Erythroblast (primary cell): ENCODE measurements at places on chromosomes 7 and 10.

GRCh38 chr10:44463511-44464121, 78.7 kb upstream of the CXCL12 start:
- DNase-seq, result no peak

DNA sequence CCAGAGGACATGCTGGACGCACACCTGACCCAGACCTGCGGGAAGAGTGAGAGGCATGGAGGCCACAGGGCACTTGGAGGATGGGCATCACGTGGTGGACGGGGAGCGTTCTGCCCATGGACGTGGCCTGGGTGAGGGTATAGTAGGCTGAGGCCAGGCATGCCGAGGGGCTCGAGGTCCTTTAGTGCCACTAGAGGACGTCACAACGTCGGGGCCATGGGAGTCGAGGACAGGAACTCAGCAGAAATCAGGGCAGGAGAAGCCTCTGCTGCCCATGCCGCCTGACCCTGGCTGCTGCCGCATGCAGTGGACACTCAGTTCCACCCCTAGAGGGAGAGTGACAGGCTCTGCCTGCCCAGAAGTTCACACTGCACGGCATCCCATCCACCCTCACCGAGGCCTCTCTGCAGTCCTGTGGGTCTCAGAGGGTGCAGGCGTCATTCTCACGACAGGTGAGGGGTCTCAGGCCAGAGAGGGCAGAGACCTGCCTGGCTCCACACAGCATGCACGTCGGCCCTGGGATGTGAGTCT, 198.7 kb downstream of the ADARB2 start:
- DNase-seq, result no peak

DNA sequence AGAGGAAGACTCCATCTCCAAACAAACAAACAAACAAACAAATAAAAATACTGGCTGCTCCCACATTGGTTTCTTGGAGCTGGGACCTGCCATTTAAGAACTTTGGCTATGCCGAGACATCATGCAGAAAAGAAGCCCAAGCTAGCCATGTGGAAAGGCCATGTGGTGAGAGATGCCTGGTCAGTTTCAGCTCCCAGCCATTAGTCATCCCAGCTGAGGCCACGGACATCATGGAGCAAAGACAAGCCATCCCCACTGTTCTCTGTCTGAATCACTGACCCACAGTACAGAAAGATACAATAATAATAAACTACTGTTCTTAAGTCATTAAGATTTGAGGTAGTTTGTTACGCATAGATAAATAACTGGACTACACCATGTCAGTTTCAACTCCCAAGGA, 70.0 kb upstream of the PCBD1 start:
- no peak for DNase-seq

DNA sequence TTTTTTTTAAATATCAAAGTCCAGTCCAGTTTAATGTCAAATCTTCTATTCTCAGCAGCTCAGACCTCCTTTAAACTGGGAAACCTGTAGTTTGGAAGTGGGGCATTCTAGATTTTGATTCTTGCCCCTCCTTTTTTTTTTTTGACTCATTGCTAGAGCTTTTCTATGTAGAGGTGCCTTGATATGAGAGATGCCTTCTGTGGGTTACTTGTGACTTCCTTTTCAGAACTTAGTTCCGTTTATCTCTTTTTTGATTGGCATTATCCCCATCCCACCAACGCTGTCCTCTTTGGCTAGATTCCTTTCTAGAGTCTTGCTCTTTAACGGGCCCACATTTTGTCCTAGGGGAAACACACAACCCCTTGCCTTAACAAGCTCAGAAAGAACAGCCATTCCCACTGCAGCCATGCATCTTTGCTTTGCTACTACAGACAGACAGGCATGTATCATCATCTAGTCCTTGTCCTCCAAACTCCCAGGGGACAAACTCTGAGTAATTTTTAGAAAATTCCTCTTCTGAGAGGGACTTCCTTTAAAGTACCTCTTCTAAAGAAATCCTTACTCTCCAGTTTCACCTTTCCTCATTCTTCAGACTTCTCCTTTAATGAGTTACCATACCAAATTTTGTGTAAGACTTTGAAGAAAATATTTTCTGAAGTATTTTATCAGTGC, 153.6 kb downstream of the PHF14 start:
- DNase-seq, result no peak

DNA sequence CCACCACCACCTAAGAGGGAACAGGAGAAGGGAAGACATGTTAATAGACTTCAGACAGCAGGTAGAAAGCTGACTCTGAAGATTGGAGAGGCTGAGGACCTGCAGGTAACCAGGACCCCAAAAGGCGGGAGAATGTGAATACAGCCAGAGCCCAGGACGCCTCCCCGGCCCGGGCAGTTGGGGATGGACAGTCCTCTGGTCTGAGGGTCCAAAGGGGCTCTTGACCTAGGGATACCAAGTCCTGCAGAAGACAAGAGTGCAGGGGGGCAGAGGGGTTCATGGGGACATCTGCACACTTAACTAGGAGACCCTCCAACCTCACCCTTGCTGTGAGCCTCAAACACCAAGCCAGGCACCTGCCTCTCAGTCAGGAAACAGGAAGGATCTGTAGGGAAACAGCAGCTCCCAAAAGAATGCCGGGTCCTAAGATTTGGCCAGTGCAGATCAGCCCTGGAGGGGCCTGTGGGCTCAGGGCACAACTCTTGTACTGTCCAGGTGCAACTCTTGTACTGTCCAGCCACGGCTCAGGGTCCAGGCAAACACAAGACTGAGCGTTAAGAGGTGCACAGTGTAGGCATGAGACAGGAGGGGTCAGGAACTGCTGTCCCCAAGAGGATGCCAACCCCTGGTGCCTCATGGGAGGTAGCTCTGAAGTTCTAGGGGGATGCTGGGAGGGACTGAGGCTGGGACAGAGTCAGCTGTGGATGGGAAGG, 2.3 kb upstream of the STK32C start:
- DNase-seq, result no peak

GRCh38 chr10:11131112-11131639, 113.5 kb downstream of the CELF2 start:
- no peak for DNase-seq

DNA sequence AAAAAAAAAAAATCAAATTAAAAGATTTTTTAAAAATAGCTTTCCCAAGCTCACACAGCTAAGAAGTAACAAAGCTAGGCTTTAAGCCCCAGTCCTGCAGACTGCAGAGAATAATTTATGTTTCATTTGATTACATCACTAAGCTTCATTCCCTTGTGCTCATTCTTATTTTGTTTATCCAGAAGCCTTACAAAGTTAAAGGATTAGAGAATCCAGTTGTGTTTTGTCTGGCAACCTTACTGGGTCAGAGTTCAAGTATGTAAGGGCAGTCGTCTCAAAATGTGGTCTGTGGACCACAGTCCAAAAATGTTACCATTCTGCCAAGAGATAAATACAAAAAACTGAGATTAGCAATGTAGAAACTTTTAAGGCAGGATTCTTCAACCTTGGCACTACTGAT, 32.1 kb upstream of the EZH2 start:
- DNase-seq, result no peak

GRCh38 chr10:116170815-116171250, 102.2 kb downstream of the GFRA1 start:
- no peak for DNase-seq

DNA sequence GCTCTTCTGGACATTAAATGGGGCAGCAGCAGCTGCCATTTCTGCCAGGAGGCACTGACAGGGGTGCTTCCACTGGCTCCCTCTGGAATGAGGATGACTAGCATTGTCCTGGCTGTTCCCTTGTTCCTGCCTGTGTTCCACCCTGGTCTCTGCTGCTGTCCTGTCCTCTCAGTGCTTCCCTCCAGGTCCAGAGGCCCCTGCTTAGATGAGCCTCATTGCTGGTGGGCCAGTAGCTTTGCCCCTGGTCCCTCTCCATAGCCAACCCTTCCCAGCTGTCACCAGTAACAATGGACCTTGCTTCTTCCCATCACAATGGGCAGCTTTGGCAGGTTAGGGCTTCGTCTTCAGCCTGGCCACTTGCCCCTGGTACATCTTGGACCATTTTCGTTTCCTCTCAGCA, 561.1 kb downstream of the TCERG1L start:
- no peak for DNase-seq

DNA sequence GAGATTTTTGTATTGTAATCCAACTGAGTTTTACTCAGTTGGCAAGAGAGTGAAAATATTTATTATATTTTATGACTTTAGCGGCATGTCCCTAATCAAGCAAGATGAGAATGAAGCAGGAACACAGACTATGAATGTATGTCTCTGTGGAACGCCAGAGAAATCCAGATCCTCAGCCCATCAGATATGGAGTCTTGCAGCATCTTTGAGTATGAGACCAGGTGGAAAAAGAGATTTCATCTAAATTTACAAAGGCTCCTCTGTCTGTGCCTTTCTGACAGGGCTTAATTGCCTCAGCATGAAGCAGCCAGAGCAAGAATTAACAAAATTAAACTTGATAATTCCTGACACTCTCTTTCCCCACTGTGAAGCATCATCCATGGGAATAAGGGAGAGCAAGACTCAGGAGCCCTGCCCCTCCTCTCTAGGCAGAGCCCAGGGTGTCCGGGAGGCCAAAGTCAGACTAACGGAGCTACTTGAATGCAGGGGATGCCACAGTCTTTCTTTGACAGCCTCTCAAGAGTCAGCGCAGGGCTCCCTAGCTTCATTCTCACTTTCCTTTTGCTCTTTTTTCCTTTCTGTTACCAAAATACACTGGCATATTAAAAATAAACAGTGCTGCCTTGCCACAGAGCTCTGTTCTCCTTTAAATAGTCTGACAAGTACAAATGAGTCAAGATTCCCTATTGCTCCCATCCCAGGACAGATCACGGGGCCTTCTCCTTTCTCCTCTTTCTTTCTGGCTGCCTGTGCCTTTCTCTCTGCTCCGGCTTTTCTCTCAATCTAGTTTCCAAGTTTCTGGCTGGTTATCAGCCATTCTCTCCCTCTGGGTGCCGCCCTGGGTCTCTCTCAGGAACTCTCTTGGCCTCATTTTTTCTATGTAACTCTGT, 132.2 kb upstream of the INHBA start:
- DNase-seq, result no peak

DNA sequence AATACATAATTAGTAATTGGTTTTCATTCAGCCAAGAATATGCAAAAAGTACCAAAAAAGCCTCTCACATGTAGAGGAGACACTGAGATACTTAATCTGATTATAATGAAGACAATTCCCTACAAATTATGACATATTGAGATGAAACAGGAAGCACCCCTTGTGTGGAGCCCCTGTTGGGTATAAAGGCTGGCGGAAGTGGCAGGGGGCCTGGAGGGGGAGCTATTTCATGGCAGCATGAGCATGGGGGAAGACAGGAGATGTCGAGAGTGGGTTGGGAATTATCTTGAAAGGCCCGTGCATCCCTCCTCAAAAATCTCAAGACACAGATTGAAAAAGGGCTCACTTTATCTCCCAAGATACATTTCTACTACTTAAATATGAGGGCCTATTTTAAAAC, 96.9 kb downstream of the PIP4K2A start:
- DNase-seq, result peak; percentile 28

DNA sequence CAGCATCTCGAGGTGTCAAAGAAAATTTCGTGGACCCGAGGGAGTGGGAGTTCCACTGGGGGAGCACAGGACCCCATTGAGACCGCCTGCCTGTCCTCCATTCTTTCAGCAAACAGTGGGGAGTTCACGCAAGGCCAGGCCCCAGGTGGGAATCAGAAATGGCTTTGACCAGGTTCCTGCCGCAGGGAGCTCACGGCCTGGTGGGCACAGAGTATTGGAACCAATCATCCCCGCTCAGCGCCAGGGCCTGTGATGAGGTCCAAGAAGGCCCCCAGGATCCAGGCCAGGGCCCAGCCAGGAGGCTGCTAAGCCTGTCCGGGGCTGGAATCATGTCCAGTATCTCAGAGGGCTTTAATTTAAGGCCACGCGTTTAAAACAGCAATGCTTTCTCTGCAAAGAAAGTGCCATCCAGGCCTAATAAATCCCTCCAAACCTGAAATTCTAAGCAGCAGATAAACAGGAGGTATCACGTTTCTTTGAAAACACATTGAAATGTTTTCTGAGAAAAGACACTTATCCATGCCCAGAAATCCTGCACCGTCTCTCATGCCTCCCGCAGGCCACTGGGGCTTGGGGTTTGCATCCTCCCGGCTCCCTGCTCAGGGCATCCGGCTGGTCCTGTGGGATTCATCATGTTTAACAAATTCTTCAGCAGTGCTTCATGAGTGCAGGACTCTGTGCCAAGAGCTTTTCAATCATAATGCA, 125.7 kb downstream of the OAT start:
- DNase-seq, result no peak

- no peak for DNase-seq
Measured at GRCh38 chr10:65518379-65518778, 1407.5 kb upstream of the LRRTM3 start.

- DNase-seq, result no peak
Measured at GRCh38 chr7:96727534-96728088, 18.0 kb upstream of the SEM1 start.

DNA sequence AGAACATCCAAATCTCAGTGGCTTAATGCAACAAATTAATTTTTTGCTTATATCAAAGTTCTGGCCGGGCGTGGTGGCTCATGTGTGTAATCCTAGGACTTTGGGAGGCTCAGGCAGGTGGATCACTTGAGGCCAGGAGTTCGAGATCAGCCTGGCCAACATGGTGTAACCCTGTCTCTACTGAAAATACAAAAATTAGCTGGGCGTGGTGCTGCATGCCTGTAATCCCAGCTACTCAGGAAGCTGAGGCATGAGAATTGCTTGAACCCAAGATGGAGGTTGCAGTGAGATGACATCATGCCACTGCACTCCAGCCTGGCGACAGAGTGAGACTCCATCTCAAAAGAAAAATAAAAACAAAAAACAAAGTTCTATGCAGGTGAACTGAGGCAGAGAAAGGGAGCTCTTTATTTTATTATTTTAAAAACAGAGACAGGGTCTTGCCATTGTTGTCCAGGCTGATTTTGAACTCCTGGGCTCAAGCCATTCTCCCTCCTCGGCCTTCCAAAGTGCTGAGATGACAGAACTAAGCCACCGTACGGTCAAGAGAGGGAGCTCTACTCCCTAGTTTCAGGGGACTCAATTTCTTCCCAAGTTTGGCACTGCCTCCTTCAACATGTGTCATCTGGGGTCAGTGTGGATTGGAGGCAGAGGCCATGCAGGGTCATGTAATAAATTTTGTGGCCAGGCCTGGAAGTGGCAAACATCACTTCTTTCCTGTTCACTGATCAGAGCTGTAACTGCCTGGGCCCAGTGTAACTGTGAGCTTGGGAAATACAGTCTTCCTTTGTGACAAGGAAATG, 2.4 kb downstream of the ADCK2 start:
- peak; percentile 65 for DNase-seq

DNA sequence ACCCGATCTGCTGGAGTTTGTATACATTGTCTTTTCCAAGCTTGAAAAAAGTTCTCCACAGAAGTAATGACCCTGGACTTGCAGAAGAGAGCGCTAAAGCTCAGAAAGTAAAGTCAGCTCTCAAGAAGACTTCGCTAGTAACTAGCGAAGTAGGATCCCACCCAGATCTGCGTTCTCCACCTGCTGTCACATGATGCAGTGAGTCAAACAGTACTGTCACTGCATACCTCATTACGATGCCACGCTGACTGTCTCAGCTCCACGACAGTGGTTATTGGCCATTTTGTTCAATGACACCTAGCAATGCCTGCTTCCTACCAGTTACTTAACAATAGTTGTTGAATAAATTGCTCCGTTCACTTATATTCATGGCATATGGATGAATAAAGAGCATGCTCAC, 29.7 kb upstream of the SEC61G start:
- peak; percentile 90 for DNase-seq

- no peak for DNase-seq
Measured at GRCh38 chr7:155348806-155349205, 51.1 kb downstream of the INSIG1 start.
